GOT3 (cell line): ENCODE measurements at places on chromosomes 3 and 15.

DNA sequence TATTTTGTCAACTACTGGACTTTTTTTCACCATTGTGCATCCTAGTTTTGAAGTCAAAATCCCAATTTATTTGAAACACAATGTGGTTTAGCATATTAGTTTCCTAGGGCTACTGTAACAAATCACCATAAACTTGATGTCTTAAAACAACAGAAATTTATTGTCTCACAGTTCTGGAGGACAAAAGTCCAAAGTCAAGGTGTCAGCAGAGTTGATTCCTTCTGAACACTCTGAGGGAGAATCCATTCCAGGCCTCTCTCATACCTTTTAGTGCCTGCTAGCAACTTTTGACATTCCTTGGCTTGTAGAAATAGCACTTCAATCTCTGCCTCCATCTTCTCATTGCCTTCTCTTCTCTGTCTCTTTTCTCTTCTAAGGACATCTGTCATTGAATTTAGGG lies 14.9 kb upstream of the SLC27A2 start:
- DNase-seq = no peak

GRCh38 chr3:154060238-154061000 lies 60.8 kb upstream of the ARHGEF26 start:
- no peak for DNase-seq

DNA sequence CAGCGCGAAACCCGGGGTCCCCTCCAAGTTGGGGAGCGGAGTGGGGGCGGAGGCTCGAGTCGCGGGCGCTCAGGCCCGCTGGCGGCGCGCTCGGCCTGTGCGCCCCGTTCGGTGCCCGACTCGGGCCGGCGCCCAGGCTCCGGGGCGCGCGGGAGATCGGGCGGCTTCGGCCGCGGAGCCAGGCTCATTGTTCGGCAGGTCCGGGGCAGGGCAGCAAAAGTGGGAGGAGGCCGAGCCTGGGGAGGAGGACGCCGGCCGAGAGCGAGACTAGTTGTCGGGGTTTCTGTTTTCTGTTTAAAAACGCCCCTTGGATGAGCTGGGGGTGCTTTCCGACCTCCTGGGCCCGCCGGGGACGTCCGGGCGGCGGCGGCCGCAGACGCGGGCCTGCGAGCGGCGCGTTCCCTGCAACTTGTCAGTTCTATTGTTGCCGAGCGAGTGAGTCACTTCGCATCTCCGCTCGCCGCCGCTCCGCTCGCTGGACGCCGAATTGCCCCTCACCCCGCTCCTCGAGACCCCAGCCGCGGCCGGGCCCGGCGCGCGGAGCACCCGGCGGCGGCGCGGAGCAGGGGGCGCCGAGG lies 676 bp downstream of the TCF12 start:
- DNase-seq = no peak

DNA sequence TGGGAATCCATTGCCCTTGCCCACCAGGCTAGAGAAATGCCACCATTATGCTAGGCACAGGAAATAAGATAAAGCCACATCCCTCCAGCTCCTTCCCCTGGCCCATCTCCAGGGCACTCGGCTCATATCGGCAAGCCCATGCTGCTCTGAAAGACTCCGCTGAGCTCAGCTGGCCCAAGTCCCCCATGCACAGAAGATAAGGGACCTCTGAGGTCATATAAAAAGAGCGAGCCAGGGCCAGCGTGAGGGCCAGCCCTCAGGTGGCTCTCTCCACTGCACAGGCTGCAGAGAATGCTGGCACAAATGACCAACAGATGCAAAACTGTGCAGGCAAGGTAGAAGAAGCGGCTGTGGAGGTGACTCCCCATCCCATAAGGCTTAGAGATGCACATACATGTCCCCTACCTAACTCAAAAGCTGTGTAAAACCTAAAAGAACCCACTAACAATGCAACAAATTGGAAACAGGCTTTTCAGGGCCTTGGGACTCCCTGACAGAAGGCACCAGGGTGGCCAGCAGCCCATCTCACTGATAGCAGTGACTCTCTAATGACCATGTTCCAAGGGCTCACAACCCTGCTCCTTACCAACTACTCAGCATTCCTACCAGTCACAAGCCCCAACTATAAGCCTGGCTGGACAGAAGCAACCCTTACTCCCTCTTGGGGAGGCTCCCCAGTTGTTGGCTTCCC lies 3.0 kb downstream of the RAB6B start:
- DNase-seq = no peak

DNA sequence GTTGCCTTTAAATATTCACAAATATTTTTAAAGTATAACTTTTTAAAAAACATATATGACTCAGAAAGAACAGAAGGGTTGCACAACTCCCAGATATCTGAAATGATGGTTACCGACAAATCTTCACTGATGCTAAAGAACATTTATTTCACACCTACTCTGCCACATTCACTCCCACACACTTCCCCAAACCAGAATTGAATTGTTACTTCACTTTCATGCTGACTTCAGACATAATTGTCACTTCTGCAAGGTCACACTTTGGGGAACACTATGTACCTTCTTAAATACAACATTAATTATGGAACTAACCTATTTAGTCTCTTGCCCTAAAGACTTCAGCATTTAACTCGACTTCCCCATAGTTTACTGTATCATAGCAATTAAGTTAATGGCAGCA lies 795.1 kb downstream of the FHIT start:
- no peak for DNase-seq

GRCh38 chr3:9595877-9596276 lies 42.3 kb upstream of the LHFPL4 start:
- DNase-seq = no peak

- no peak for DNase-seq
Observed at GRCh38 chr3:4520033-4520816, 27.1 kb downstream of the ITPR1 start.

GRCh38 chr3:181921220-181921619 lies 209.5 kb downstream of the SOX2 start:
- DNase-seq = no peak

GRCh38 chr15:39597751-39598185 lies 16.9 kb downstream of the THBS1 start:
- DNase-seq = no peak

GRCh38 chr3:49721896-49722781 lies 1.6 kb downstream of the GMPPB start:
- DNase-seq = no peak

DNA sequence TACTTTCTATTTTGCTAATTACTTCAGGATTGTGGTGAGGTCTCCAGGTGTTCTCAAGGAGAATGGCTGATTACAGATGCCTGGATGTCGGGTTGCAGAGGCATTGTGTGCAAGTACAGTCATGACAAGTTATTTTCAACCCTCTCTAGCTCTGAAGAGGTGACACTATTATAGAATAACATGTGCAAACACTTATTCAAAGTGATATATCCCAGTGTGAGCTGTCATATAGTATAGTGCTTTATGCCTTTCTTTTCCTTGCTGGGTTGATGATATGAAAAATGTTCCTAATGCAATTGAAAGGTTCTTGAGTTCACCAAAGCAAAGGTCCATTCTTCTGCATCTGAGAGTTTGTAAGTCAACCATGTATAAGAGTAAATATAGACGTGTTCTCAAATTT lies 167.2 kb downstream of the SPATA16 start:
- DNase-seq = no peak

DNA sequence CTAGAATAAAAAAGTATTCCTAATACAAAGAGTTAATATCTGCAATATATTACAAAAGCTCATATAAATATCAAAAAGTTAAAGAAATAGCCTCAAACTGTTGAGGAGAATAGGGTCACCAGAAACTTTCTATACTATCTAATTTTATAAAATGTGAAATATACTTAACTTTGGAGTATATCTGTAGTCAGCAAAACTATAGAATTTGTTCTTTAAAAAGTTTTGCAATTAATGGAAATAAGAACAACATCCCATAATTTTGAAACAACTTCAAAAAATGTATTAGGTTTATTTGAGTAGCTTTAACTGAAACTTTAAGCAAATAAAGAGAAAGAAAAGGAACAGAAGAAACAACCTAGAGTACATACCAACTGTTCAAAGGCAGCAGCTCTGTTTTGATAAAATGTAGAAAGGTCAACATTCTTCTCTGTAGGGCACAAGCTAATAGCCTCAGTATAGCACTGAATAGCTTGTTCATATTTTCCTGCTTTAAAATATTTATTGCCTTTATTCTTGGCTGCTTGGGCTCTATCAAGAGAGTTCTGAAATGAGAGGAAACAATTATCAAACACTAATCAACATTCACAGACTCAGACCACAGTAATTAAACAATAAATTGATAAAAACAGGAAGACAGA lies 14.3 kb downstream of the TOMM70 start:
- DNase-seq = no peak

DNA sequence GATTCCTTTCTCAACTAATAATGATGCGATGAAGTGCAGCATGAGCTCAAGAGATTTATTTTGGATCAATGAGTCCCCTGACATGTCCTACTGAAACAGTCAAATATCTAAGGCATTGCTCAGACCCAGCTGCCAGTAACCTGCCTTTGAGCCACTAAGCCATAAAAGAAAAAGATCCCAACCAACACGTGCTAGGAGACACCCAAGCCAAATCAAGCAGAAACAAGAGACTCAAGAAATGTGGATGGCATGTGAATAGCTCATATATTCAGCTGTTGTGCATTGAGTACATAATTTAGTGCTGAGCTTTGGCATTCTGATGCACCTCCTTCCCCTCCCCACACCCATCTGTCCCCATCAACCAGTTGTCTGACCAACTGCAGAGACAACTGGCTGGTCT lies 29.2 kb downstream of the GJD2 start:
- DNase-seq = no peak

- DNase-seq = no peak
Observed at GRCh38 chr3:51075221-51075775, 309.8 kb upstream of the MANF start.

DNA sequence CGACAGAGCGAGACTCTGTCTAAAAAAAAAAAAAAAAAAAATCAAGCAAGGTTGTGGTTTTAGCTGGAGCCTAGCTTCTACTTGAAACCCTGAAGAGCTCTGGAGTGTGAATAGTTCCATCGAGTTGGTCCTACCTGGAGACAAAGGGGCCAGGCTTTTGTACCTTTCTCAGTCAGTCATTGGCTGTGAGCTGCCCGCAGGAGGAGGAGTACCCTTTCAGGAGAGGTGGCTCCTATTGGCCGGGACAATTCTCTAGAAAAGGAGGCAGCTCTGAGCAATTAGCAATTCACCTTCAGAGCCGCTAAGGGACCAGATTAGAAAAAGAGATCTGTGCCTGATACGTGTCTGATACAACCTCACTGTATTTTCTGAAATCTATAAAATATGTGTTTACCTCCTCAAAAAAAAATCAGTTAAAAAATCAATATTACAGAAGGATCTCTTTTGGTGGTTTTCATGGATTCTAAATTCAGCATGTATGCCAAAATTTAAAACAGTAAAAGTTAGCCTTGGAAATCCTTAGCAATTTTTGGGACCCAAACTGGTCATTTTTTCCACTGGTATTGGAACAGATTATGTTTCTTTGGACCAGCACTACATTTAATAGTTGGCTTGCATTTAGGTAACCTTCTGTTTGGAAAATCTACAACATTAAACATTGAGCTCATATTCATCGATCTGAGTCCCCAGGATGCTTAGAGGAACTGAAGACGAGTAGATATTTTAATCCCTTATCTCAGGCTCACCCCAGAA lies 29.7 kb upstream of the PDCD6IP start:
- DNase-seq = no peak

DNA sequence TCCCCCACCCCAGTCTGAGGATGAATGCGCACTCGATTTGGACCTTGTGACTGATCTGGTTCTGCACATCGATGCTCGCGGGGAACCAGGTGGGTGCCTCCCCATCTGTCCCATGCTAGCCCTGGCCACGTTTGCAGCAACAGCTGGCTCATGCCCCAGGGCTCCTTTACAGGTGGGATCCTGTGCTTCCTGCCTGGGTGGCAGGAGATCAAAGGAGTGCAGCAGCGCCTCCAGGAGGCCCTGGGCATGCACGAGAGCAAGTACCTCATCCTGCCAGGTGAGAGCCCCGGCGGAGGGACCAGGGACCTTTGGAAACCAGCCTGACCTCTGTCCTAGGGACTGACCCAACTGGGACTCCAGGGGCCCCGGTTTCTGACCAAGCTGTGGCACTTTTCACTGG lies 44.3 kb downstream of the DHX30 start:
- DNase-seq = no peak

- DNase-seq = no peak
Observed at GRCh38 chr3:43043793-43044192, 62.1 kb downstream of the POMGNT2 start.

DNA sequence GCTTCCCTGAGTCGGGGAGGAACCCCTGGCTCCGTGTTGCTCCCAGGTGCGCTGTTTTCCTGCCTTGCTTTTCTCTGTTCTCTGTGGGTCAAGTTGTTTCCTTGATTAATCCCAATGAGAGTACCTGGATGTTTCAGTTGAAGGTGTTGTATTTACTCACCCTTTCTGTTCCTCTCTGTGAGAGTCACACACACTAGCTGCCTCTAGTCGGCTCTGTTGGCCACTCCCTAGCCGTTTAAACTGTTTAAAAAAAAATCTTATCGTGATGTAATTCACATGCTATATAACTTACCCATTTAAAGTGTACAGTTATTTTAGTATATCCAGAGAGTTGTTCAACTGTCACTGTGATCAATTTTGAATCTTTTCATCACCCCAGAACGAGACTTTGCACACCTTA lies 74.0 kb downstream of the AKAP13 start:
- DNase-seq = no peak

DNA sequence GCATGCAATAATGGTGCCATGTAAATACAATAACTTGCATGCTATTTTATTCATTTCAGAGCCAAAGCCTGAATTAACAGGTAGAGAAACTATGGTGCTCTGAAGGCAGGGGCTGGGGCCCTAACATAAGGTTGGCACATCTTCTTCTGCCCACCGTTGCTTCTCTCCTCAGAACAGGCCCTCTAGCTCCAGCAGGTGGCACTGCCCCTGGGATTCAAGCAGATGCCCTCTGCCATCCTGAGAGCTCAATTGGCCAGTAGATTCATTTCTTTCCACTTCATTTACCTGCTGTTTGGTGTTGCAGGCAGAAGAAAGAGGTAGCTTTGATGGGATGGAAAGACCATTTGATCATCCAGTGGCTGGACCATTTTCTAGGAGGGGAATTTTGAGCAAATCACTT lies 130.5 kb downstream of the FOXB1 start:
- no peak for DNase-seq

DNA sequence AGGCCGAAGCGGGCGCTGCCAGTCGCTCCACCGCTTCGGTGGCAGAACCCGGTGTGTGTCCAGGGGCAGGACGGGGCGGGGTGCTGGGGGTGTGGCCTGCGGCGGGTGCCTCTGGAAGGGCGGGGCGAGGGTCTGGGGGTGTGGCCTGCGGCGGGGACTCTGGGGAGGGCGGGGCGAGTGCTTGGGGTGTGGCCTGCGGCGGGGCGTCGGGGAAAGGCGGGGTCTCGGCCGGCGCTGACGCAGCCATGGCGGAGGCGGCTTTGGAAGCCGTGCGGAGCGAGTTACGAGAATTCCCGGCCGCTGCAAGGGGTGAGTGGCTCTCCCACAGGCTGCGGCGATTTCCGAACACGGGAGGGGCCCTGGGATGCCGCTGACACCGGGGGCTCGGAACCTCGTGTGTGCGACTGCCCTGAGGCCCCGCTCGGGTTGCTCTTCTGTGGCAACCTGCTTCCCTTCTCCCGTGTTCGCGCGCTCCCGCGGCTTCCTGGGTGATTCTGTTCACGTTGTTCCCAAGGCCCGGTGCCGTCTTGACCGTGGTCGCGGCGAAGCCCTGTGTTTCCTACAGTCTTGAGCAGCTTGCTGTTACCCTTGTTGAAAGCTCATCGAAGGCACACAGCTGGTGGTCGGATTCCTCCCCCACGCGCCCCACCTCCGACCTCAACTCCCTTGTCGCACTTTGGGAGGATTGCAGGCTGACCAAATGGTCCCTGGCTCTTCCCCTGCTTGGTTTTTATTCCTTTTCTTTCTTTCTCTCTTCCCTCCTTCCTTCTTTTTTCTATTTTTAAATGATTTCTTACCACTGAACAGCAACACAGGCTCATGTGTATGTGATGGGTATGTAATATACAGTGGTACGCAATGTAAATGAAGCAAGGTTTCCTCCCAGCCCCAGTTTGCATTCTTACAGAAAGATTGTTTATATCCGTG lies at the start of gene JMJD7:
TSS of gene JMJD7 (plus strand) at position 213 of the 927 bp plus-strand sequence. CDS start at position 246, 33 bp downstream.
- DNase-seq = peak; percentile 75
